ENCODE measurements at places on chromosomes 4 and X.
A peak's percentile ranks its signal among the peaks of the same experiment; 100 is the strongest.

GRCh38 chr4:6695660-6696610, 2.3 kb downstream of the S100P start:
- peak overlapping the region; percentile 76 for H3K27ac ChIP-seq
- H3K27me3 ChIP-seq, result no peaks in the 10 kb centered on the region
- DNase-seq, result peak; percentile 63
- H3K4me3 ChIP-seq, result peak overlapping the region; percentile 7

DNA sequence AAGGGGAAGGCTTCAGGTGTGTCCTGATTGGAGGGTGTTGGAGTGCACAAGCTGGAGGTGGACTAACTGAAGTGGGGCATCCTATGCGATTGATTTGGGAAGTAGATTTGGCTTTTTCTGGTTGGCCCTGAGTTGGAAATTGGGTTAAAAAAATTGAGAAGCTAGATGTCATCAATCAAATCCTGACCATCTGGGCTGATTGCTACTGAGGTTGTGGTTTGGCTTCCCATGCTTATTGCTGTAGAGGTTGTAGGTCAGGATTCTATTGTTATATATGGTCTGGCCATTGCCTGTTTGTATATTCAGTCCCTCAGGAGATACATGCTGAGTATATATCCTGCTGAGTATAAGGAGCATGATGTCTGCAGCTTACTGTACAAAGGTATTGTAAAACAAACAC, 7.7 kb upstream of the ZNF81 start:
- no peaks in the 10 kb centered on the region for H3K4me1 ChIP-seq
- DNase-seq, result no peak
- no peaks in the 10 kb centered on the region for H3K27me3 ChIP-seq
- no peaks in the 10 kb centered on the region for H3K36me3 ChIP-seq

- H3K4me1 ChIP-seq, result peaks cover 4% of the 10 kb centered on the region
- H3K27ac ChIP-seq, result no peak overlapping the region
- no peak for DNase-seq
- no peaks in the 10 kb centered on the region for H3K27me3 ChIP-seq
- no peak overlapping the region for H3K4me3 ChIP-seq
Measured at GRCh38 chr4:55172694-55173287, 47.4 kb upstream of the KDR start.

- DNase-seq, result no peak
- H3K4me3 ChIP-seq, result no peak overlapping the region
- no peak overlapping the region for H3K27ac ChIP-seq
- no peaks in the 10 kb centered on the region for H3K27me3 ChIP-seq
- H3K4me1 ChIP-seq, result peaks cover 6% of the 10 kb centered on the region
Measured at GRCh38 chr4:1576304-1576960, 107.7 kb downstream of the FAM53A start.

Data from effector memory CD4-positive, alpha-beta T cell (primary cell).